ENCODE measurements at places on chromosomes 1 and 21.
A peak's percentile ranks its signal among the peaks of the same experiment; 100 is the strongest.

DNA sequence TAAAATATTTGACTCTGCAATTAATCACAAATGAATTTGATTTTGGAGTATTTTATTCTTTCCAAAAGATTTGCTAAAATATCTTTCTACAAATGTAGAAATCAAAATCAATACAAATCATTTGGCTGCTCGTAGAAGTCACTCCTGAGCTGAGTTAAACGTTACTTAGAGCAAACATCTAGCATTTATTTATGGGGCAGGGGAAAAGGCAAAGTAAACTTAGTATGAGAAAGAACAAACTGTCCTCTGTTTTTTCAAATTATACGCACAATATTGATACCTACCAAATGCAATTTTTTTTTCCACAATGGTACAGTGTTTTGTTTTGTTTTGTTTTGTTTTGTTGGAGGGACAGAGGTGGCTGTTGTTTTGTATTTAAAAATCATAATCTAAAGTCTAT lies 233.8 kb downstream of the TTLL7 start:
- DNase-seq = no peak

- DNase-seq = no peak
Measured at GRCh38 chr1:22673486-22674409, 20.7 kb downstream of the C1QB start.

GRCh38 chr1:24470592-24470991 lies 32.0 kb upstream of the RCAN3 start:
- no peak for DNase-seq

GRCh38 chr1:232018231-232019025 lies 391.8 kb downstream of the DISC1 start:
- no peak for DNase-seq

- no peak for DNase-seq
Measured at GRCh38 chr21:23853796-23854379, 1753.4 kb downstream of the MRPL39 start.

DNA sequence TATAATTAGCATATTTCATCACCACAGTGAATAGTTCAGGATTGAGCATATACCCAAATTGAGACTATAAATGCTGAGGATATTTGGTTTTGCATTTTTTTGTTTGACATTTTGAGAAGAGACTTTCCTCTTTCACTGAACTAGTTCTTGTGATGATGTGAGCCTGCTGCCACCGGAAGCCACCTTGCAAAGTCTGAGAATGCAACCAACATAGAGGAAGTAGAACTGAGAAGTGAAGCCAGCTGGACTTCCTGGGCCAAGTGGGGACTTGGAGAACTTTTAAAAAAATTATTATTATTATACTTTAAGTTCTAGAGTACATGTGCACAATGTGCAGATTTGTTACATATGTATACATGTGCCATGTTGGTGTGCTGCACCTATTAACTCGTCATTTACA lies 102.3 kb downstream of the RPE65 start:
- no peak for DNase-seq

DNA sequence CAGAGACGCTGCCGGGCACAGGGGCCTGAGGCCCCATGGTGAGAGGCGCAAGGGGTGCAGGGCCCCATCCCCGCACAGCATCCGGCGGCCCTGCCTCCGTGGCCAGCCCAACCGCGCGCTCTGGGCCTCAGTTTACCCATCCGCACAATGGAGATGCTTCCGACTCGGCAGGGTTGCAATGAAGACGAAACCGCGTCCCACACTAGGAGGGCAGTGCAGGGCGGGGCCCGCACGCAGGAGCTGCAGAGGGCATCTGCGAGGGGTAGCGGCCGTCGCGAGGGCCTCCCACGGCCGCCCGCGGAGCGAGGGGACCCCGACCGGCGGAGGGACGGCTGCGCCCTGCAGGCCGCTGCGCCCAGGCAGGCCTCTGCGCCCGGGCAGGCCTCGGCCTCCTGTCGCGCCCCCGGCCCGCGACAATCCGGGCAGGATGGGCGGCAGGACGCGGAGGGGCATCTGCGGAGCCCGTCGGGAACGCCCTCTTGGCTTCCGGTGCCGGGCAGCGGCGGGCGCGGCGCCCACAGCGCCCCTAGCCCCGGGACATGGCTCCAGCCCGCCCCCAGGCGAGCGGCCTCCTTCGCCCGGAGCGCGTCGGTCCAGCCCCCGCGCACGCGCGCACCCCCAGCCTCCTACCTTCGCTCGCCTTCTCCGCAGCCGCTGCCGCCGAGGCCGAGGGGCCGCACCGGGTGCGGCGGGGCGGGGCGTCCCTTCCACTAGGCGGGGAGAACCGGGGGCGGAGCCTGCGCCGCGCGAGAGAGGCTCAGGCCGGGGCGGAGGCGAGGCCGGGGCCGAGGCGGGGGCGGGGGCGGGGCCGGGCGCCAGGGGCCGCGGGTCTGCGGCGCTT lies 15.3 kb downstream of the RNU1-1 start:
- DNase-seq = peak; percentile 91

GRCh38 chr21:27721675-27722074 lies 754.8 kb upstream of the ADAMTS5 start:
- no peak for DNase-seq

DNA sequence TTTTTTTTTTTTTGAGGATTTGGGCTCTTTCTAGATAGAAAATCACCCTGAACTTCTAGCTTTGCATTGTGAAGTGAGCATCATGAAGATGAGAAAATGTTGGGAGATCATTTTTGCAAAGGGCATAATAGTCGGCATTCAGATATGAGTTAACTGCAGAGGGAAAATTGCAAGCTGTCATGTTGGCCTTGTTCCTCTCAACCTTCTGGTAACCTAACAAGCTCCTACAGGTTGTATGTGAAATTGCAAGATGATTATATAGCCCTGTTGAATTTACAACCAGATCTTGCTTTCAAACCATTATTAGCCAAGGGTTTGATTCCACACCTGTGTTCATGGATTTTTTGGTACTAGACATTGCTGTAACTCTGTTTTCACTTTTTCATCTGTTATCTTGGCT lies 2.2 kb downstream of the ELOA start:
- no peak for DNase-seq

DNA sequence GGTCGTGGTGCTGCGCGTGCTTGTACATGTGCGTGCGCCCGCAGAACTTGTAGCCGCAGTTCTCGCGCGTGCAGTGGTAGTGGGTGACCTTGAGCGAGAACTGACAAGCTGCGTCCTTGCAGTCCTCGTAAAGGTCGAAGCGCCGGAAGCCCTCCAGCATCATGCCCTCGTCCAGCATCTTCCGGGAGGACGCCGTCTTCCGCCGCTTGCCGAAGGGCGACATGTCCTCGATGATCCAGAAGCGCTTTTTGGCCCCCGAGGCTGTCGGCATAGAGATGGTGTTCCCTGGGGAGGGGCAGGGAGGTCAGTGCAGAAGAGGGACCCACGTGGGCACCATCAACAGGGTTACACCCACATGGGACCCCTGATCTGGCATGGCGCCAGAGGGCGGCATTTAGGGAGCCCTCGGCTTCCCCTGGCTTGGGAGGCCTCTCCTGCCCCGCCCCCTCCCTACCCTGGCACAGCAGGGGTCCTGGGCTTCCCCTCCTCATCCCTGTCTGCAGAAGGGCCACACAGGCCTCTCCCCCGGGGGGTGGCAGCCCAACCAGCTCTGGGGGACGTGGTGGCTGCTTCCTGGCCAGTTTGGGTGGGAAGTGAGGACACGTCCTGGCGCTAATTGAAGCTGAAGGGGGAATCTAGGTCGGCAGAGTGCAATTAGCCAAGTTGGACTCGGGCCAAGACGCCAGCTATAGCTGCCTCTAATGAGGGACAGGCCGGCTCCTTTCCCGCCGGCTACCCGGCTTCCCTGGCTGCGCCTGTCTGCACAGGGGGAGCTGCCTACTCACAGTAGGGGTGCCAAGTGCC lies 156.5 kb downstream of the CASZ1 start:
- no peak for DNase-seq

DNA sequence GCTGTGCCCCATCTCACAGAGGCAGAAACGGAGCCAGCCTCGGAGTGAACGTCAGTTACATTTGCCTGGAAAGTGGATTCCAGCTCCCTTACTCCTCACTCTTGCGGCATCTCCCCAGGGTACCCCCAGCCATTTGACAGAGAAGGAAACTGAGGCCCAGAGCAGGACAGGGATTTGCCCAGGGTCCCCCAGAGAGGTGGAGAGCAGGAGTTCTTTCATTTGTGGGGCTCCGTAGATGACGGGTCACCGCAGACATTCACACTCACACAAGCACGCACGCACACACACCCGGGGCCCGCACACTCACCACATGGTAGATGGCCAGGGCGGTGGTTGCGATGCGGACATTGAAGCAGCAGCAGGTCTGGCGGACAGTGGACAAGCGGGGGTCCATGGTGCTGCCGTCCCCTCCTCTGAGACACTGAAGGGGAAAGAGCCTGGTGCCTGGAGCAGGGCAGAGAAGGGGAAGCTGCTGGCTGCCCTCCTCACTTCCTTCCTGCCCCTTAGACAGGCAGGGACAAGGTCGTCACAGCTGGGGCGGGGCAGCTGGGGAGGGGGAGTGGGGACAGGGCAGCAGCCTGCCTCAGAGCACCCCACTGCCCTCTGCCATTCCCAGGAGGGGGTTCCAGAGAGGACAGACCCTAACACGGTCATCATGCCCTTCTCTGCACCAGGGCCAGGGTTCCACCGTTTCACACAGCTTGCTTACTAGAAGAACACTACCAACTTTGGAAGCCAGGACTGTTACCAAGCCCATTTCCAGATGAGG lies at the start of gene LAPTM5:
Gene LAPTM5 (minus strand): TSS at position 423 of the 769 bp plus-strand sequence. CDS start 29 bp downstream, at position 394.
- no peak for DNase-seq

DNA sequence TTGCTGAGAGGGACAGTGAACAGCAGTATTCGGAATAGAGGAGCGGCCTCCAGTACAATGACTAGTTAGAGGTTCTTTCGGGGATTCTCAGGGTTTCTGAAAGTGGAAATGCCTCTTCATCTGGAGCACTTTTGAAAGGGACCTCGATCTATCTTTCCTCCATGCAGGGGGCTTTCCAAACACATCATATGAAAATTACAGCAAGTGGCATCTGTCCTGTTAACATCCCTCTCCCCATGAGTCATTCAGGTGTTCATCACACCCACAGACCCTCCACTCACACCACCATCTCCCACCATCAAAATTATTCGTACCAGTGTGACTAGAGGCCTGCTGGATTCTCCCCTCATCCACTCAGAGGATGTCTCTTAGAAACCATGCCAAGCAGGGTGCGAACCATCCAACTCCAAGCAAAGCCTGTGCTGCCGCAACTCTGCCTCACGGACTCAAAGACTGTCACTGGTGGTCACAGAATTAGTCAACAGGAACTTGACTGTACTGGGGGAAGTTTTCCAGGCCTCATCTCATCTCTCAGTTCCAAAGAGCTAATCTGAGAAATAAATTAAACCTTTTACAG lies 211.1 kb downstream of the MRPL39 start:
- DNase-seq = no peak

DNA sequence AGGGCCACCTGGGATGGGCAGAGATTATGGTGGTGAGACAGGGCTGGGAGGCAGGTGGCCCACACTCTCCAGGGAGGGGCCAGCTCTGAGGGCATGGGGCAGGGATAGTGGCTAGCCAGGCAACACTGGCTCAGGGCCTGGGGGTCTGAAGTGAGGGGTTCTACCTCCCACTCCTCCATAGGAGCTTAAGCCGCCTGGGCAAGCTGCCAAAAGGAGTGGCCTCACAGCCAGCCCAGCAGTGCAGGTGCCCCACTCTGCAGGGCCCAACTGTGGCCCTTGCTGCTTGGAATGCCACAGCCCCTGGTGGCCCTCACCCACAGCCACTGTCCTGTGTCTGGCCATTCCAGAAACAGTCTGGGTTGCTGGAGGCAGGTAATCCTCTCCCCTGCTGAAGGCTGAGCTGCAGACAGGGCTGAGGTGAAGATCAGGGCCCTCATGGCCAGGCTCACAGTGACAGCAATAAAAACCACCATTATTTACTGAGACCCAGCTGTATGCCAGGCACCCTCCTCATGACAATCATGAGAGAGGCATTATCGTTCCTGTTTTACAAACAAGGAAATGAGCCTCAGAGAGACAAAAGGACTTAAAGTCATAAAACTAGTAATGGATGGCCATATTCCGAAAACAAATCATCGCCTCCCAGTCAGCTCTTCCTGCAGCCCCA lies 31.0 kb downstream of the KIF21B start:
- DNase-seq = no peak

DNA sequence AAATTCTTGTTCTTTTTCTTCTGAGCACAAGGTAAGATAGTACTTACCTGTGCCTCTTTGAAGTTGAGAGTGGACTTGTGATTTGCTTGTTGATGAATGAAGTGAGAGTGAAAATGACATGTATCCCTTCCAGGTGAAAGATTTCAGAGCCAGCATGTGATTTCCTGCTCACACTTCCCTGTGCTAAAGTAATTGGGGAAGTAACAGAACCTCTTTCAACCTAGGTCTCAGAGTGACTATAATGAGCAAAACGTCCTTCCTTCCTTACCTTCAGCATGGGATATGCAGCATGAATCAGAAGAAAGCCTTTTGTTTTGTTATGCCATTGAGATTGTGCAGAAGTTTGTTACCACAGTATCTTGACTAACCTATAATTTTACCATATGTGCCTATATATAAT lies 24.6 kb downstream of the RAVER2 start:
- DNase-seq = no peak

DNA sequence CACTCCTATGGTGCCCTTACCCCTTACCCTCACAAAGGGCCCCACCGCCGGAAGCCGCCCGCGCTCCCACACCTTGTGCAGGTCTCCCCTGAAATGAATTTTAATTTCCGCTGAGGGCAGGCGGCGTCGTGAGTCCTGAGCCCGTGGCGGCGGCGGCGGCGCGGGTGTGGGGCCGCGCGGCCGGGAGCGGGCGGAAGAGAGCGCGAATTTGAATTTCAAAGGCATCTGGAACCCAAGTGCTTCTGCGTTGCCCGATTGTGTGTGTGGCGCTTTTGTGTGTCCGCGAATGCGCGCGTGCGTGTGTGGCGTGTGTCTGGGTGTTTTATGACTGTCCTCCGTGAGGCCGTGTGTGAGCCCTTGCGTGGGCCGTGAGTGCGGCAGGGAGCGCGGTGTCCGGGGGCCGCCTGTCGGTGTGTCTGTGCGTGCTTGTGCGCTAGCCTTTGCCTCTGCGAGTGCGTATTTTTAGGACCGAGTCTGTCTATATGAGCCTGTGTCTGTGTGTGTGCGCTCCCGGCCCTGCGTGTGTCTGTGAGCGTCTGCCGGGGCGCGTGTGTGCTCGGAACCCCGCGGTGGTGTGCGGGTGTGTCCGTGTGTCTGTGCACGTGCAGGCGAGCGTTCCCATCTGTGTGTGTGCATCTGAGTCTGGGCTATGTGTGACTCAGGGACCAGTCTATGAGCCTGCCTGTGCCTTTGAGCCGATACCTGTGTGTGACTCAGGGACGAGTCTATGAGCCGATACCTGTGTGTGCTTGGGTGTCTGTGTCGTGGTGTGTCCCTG lies 7.9 kb upstream of the ADGRB2 start:
- no peak for DNase-seq

- DNase-seq = no peak
Measured at GRCh38 chr21:38842079-38842478, 36.4 kb downstream of the ETS2 start.

DNA sequence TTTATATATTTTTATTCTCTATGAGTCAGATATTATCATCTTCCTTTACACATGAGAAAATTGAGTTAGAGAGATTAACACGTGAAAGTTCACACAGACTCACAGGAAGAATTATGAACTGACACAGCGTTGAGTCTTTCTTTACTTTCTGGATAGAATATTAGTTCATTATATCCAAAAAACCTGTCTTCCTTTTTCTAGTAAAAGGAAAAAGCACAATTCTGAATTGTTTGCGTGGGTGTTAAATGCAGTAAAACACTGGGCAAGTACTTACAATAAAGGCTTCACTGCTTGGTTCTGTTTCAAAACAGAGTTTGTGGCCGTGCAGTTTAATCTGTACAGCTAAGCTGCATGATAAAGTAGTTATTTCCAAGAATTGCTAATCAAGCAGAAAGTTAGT lies 10.8 kb downstream of the MAGI3 start:
- DNase-seq = no peak
